ENCODE measurements at places on chromosomes 11 and 22.
A peak's percentile ranks its signal among the peaks of the same experiment; 100 is the strongest.

DNA sequence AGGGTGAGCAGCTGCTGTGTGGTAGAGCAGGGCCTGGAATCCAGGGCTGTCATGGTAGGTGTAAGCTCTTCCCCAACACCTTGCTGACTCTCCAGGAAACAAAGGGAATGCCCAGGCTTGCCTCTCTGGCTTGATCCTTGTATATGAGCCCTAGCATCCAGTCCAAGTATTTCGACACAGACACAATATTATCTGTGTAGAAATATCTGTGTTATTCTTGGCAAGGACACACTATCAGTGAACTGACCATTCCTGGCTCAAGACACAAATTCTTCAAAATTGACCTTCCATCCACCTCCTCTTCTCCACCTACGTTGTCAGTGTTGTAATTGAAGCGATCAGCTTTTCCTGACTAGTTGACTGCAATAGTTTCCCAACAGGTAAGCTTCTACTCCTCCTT lies 312.0 kb upstream of the NARS2 start:
- DNase-seq: no peak

- DNase-seq: peak; percentile 96
These were observed 197.8 kb downstream of the MN1 start for GRCh38 chr22:27603800-27604144.

- DNase-seq: no peak
These were observed 24.5 kb downstream of the FAM227A start for GRCh38 chr22:38631724-38632123.

- DNase-seq: no peak
These were observed 11.3 kb upstream of the NELL1 start for GRCh38 chr11:20658135-20658534.

Measured in astrocyte of the hippocampus (primary cell).